ENCODE measurements at places on chromosomes 1 and 21.

- DNase-seq = no peak
Measured at GRCh38 chr1:156122519-156123355, 8.2 kb downstream of the LMNA start.

DNA sequence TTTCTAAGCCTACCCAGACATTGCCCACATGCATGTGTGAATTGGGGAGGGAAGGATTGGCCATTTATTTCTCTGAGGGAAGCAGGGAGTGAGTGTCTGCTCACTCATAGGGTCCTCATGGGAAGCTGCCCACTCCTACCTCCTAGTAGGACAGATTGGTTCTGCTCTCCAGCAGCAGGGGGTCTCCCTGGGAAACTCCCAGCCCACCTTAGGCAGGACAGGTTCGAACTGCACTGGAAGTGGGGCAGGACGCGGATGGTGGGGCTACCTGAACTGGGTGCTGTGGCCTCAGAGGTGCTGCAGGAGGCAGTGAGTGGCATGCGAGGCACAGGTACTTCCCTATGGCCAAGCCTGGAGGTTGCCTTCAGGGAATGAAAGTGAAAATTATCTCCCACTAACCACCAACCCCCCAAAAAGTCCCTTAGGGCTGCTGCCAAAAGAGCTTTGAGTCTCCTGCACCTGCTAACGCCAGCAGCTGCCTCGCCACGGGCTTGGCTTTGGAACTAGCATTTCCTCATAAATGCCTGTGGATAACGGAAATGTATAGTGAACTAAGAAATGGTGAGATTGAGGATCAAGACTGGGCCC lies 157.0 kb upstream of the COA6 start:
- DNase-seq = no peak

DNA sequence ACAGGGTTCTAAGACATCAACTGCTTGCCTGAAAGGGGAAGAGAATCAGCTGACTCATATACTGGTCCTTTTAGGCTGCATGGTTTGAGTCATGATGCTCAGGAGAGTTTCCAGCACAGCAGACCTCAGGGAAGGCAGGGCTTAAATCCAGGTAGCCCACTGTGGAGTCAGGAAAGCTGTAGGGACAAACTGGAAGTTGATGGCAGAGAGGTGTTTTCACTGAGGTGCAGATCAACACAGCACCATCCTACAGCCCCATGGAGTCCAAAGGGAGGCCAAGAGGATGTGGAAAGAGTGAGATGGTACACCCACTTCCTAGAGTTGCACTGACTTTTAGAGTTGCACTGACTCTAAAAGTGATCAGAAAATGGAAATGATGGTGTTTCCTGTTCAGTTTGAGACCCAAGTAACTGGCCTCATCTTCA lies 252.4 kb upstream of the DUSP10 start:
- no peak for DNase-seq

GRCh38 chr1:107149946-107150345 lies 9.1 kb downstream of the NTNG1 start:
- no peak for DNase-seq

DNA sequence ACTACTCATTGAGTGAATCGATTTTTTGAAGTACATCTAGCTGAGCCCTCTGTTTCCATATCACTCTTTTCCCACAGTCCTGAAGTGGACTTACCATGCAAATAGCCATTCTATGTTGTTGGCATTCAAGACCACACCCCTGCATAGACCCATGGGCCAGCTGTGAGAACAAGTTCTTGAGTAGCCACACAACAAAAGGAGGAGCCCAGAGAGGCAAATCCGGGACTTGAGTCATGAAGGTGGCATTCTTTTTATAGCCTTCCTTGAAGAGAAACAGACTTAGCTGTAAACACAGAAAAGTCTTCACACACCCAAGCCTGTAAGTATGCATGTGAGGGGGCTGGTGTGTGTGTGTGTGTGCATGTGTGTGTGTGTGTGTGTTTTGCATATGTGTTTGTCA lies 13.8 kb upstream of the SPRR5 start:
- DNase-seq = no peak

GRCh38 chr21:30336596-30336995 lies 898 bp downstream of the KRTAP27-1 start:
- DNase-seq = no peak

DNA sequence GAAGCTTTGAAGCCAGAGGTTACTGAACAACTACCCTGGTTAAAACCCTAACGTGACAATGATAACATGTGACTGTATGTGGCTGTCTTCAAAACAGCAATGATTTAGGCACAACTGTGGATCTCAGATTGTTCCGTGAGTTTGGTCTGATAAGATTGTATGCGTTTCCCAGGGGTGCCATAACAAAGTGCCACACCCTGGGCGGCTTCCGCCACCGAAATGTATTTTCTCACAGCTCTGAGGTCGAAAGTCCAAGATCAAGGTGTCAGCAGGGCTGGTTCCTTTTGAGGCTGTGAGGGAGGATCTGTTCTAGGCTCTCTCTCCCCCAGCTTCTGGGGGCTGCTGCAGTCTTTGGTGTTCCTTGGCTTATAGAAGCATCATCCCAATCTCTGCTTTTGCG lies 29.5 kb upstream of the ERG start:
- peak; percentile 77 for DNase-seq

DNA sequence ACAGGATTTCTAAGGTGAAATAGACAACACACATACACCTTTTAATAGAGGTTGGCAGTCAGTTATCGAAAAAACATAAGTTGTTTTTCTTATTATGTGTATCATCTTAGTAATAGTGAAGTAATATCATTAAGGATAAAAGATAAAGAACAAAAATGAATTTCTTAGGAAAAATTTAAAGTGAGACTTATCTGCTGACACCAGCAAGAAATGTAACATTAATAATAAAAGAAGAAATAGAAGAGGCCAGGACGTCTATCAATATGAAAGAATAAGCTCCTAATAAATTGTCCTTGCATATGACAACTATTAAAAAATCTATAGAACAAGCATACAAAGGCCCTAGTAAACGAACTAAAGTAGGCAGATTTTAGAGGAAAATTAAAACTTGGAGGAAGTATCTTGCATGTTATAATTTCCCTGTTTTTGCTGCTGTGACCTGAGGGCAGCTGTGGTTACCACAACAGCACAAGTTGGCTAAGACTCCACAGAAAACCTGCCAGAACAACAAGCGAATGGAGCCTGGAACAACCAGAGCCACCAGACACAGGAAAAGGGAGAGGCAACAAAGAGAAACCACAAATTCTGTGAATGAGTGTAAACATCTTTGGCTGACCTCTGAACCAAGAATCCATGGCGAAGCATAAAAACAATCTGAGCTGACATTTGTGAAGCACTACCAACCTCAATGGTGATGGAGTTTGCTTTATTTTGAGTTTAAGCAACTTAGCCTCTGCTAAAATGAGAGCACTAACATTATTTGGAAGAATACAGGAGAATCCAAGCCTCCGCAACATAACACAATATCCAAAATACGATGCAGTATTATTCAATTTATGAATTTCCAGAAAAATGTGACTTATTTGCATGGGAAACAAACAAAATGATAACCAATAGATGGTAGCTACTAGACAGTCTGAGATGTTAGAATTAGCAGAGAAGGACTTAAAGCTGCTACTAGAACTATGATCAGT lies 207.5 kb downstream of the KCNT2 start:
- DNase-seq = peak; percentile 52

DNA sequence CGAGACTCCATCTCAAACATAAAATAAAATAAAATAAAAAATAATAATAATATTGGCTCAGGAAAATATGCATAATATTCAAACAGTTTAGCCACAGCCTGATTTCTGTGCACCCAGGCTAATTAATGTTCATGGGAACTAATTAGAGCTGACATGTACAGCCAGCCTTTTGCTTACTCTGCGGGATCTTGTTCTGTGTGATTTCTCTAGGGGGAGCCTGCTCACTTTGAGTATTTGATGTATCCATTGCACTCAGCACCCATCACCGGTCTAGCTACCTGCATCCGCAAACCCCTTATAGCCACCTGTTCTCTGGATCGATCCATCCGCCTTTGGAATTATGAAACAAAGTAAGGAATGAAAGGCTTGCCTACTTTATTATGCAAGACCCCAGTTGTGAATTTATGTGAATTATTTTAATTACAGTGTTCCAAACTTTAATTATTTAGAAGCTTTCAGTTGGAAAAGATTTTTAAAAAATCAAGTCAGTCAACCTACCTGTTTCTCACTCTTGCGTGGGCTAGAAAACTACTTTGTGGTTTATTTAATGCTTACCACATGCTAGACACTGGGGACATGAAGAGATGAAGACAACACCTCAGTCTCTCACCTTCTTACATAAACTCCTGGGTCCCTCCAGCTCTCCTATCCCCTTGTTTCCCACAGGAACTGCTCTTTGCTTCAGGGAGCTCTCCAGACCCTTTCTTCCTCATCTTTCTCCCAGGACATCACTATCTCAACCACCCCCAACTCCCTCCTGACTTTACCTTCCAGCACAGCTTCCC lies 25.4 kb downstream of the CFAP57 start:
- no peak for DNase-seq

DNA sequence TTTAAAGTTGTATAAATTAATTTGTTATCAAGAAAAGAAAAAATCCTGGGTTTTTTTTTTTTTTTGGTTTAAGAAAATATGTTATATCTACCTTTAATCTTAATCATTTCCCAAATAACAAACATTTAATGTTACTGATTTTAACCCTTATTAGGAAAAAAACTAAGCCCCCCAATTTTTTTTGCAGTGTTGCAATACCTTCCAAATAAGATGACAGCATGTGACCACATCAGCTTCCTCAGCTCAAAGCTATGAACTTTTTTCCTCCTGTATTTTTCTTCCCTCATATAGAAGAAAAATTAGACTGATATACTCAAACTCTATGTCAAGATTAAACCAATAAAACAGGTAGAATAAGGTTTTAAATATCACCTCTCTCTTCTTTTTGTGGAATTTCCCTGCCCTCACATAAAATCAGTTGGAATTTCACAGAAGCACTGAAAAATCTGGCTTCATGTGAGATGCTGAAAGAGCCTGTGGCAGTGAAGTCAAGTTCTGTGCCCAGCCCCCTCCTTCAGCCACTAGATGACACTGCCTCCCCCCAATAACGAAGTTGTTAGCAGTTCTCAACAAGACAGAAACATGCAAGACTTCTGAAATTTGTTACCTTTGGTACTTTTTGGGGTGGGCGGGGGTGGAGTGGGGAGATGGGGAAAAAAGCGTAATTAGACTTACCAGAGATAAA lies 9.6 kb upstream of the SMYD2 start:
- DNase-seq = no peak

- DNase-seq = no peak
Measured at GRCh38 chr1:48887796-48888195, 111.1 kb upstream of the BEND5 start.

Data from Peyer's patch (tissue), 4 donors.